CD8-positive, alpha-beta memory T cell (primary cell): ENCODE measurements at places on chromosomes 16 and 17. TPM values are rescaled to one million over a fixed set of nuclear protein-coding genes. Genes with fewer than 3 reads are reported as not detected.

DNA sequence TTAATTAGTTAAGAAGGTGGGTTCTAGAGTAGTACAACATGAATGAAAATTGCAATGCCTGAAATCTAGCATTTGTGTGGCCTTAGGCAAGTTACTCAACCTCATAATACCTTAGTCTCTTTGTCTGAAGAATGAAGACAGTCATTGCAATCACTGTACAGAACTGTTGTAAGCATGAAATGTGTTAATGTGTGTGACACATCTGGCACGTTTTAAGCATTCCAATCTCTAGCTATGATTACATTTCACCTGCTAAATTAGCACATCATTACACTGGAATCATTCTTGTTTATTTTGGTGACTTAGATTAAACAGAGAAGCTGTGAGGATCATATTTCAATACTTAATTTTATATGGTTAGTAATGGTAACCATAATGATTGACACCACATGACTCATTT lies 629.7 kb upstream of the KIF2B start:
- H3K27ac ChIP-seq: no peak overlapping the region
- no peak for DNase-seq
- H3K36me3 ChIP-seq: no peaks in the 10 kb centered on the region
- H3K27me3 ChIP-seq: no peaks in the 10 kb centered on the region

DNA sequence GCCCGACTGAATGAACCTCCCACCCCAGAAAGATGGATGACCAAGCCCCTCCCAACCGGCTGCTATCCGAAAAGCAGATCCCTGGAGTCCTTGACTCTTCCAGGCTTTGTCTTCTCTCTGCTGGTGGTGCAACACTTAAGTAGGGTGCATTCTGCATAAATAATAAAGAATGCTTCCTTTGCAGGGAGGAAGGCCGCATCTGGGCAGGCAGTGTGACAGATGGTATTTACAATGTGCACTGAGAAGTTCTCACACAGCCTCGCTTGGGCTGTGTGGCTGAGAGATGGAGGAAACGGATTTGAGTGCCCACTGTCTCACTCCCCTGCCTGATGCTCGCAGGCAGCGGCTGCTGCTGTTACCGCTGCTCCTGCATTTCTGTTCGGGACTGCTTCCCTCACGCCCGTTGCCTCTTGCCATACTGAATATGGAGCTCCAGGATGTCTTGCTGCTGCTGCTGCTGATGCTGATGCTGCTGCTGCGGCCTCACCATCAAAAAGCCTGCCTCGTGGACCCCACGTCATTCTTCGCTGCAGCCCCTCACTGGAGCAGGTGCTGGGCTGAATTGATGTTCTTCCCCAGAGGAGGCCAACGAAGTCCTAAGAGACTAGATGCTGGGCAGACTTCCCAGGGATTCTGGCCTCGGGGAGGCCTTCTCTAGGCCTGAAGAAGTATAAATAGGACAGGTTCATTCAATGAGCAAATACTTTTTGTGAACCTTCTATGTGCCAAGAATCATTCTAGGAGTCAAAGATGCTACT lies 7.1 kb upstream of the RHBDL3 start:
- no peaks in the 10 kb centered on the region for H3K4me1 ChIP-seq
- no peaks in the 10 kb centered on the region for H3K36me3 ChIP-seq
- H3K27ac ChIP-seq: no peak overlapping the region
- peaks cover 4% of the 10 kb centered on the region for H3K27me3 ChIP-seq

GRCh38 chr17:81741594-81742452 lies 29.7 kb downstream of the SLC25A10 start:
- no peaks in the 10 kb centered on the region for H3K4me1 ChIP-seq
- H3K4me3 ChIP-seq: no peak overlapping the region

SMIM22 gene
- total RNA-seq: not detected

ELMO3 gene
- total RNA-seq: 5.0 TPM
